ENCODE measurements at places on chromosomes 16 and 17.

DNA sequence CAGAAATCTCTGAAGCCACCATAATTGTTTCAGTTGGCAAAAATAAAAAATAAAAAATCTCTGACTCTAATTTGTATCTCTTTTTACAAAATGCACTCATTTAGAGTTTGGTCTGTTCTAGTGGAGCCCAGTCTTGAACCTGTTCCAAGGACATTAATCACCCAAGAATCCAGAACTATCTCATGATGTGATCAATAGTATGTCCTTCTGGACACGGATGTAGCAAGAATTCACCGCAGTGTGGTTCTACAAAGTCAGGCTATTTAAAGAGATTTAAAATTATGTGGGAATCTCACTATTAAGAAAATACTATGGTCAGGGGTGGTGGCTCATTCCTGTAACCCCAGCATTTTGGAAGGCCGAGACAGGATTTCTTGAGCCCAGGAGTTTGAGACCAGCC, 21.8 kb upstream of the ANKFN1 start:
- DNase-seq: no peak

DNA sequence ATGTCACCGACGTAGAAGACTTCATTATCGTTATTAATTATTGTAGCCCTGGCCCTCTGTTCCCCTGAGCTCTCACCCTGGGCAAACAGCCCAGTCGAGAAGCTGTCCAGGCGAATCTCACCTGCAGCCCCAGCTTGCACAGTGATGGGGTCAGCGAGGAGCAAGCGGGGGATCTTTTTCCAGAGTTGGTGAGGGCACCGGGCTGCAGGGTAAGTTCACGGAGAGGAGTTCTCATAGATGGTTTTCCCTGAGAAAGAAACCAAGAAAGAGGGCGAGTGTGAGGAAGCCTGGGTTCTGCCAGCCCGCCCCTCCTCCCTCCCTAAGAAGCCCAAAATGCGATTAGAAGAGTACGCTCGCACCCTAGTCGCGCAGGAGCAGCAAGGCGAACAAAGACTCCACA, 436 bp downstream of the SPAG5 start:
- no peak for DNase-seq

- DNase-seq: no peak
Measured at GRCh38 chr16:17305694-17306093, 165.1 kb downstream of the XYLT1 start.

GRCh38 chr17:6470751-6471521, 26.7 kb downstream of the PIMREG start:
- DNase-seq: no peak

GRCh38 chr17:82940226-82941020, 100.6 kb upstream of the ZNF750 start:
- peak; percentile 4 for DNase-seq

- DNase-seq: no peak
Measured at GRCh38 chr16:15572329-15573001, 70.5 kb downstream of the MARF1 start.

- peak; percentile 69 for DNase-seq
Measured at GRCh38 chr17:2347805-2348685, 10.7 kb downstream of the SGSM2 start.

DNA sequence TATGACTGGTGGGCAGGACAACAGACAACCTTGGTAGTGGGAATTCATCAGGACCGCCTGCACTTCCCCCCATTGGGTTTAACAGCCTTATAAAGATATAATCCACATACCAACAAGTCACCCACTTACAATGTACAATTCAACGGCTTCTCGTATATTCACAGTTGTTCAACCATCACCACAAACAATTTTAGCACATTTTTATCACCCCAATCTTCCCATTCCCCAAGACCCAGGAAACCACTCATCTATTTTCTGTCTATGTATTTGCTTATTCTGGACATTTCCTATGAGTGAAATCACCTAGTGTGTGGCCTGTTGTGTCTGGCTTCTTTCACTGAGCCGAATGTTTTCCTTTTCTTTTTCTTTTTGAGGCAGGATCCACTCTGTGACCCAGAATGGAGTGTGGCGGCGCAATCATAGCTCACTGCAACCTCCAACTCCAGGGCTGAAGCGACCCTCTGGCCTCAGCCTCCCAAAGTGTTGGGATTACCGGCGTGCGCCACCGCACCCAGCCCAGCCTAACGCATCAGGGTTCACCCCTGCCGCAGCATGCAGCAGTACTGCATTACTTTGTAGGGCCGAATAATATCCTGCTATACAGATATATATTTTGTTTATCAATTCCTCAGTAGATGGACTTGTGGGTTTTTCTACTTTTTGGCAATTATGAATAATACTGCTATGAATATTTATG, 10.9 kb downstream of the ANKS3 start:
- DNase-seq: no peak

GRCh38 chr17:3688027-3688553, 7.9 kb downstream of the P2RX5 start:
- no peak for DNase-seq

DNA sequence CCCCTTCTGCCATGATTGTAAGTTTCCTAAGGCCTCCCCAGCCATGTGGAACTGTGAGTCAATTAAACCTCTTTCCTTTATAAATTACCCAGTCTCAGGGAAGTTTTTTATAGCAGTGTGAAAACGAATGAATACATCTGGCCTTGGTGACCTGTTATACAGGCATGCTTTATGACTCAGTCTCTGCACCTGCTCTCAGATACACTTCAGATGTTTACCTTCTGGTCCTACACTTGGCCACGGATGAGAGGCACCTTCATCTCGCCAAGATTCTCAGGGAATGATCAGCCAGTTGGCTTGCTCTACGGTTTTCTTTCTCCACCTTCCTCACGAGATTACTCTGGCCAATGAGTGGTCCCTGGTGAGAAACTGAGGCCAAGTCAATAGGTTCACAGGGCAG, 304.7 kb downstream of the CA10 start:
- no peak for DNase-seq

GRCh38 chr16:49835161-49835777, 20.6 kb downstream of the ZNF423 start:
- DNase-seq: peak; percentile 39

- no peak for DNase-seq
Measured at GRCh38 chr17:75103601-75104554, 5.9 kb upstream of the ARMC7 start.

DNA sequence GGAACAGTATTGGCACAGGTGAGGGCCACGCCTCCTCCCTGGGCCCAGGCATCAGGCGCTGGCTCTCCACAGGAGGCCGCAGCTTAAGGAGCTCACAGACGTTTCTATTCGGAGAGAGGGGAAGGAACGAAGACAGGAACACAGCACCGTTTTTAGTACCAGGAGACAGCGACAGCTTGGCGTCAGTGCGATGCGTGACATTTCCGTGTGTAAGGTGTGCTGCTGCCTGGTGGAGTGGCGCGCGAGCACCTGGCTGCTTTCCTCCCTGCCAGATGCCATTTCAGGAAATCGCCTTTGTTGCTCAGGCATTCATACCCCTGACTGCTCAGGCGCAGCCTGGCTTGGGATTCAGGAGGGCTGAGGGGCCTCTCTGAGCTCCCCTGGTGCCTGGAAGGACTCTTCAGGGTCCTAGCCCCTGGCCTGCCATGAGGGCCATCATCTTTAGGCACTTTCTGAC, 367.5 kb downstream of the CPPED1 start:
- no peak for DNase-seq

- DNase-seq: no peak
Measured at GRCh38 chr17:78383725-78384471, 5.4 kb downstream of the PGS1 start.

GRCh38 chr17:41870627-41871026, 5.4 kb upstream of the KLHL11 start:
- DNase-seq: peak; percentile 39

GRCh38 chr17:44932096-44932786, 15.3 kb downstream of the KIF18B start:
- DNase-seq: no peak

GRCh38 chr17:28926786-28927185, 23.9 kb upstream of the DHRS13 start:
- no peak for DNase-seq

DNA sequence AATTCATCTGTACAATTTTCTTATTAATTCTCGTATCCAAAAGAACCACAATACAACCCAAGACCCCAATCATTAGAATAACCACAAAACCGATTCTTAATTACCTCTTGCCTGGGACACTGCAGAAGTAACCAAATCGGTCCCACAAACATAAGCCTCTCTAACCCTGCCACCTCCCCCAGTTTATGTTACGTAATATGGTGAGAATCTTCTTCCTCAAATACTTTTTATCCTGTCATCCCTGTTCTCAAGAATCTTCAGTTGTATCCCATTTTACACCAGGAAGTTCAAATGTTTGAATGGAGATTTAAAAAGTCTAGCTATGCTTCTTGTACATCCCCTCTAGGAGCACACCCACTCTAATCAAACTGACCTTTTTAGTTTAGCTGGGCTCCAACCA, 269.3 kb upstream of the TBX2 start:
- DNase-seq: no peak

- DNase-seq: no peak
Measured at GRCh38 chr17:61974115-61974514, 46.3 kb upstream of the INTS2 start.

- no peak for DNase-seq
Measured at GRCh38 chr17:2594722-2595599, 1.5 kb downstream of the PAFAH1B1 start.

DNA sequence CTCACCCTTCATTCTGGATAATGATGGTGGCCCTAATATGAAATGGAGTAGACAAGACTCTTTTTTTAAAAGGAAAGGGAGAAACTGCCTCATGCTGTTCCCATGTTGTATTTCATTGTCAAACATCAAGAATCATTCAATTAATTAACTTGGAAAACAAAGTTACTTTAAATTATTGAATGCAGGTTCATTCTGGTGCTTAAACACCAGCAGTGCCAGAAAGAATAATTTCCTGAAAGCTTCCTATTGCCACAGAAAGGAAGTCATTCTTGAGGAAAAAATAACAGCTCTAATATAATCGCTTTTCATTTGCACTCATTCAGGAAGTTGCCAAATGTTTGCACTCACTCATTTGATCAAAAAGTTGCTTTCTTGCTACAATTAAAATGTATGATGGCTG, 497.1 kb upstream of the CDH11 start:
- no peak for DNase-seq

DNA sequence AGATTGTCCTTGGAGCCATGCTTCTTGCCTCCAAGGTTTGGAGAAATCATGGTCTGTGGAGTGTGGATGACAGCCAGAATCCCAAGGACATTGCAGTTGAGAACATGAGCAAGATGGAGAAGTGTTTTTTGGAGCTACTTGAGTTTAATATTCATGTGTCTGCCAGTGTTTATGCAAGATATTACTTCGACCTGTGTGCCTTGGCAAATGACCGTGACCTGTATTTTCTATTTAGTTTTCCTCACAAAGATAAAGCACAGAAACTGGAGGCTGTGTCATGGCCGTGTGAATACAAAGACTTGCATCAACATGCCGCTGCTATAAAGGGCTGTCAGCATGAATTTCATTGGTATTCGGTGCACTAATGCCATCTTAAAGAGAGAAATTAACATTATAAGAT, 9.0 kb downstream of the GGA2 start:
- no peak for DNase-seq

DNA sequence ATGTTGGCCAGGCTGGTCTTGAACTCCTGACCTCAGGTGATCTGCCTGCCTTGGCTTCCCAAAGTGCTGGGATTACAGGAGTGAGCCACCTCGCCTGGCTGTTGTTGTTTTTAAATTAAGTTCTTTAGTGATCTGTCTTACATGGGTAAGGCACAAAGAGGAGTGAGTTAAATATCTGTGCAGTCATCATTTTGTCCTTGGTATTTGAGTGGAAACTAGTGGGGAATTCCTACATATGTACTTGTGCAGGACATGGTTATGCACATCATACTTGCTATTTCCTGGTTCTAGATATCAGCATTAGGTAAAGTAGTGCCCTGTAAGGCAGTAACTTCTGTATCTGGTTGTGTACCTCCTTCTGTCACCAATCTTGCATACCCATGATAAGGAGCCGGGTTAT, 3.7 kb downstream of the KPNB1 start:
- no peak for DNase-seq

DNA sequence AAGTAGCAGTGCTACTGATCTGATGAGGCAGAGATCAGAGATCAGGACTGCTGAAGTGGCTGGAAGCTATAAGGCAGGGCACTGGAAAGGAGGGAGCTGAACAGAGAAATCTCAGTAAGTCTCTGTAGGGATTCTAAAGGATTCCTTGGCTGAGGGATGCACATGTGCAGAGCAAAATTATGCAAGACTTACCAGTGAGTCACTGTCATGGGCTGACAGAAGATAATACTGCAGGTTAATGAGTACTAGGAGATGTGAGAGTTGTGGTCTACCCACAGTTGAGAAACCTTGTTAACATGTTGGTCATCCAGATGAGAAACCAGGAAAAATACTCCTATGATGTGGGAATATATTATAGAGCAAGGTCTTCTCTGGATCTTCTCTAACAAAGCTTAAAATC, 378.1 kb downstream of the HAPSTR1 start:
- no peak for DNase-seq

Measured in BE2C (cell line).